Tibial nerve (tissue), 4 donors: ENCODE measurements at places on chromosomes 3 and 15. TPM values are rescaled to one million over a fixed set of nuclear protein-coding genes. Genes with fewer than 3 reads are reported as not detected.
A peak's percentile ranks its signal among the peaks of the same experiment; 100 is the strongest.

DNA sequence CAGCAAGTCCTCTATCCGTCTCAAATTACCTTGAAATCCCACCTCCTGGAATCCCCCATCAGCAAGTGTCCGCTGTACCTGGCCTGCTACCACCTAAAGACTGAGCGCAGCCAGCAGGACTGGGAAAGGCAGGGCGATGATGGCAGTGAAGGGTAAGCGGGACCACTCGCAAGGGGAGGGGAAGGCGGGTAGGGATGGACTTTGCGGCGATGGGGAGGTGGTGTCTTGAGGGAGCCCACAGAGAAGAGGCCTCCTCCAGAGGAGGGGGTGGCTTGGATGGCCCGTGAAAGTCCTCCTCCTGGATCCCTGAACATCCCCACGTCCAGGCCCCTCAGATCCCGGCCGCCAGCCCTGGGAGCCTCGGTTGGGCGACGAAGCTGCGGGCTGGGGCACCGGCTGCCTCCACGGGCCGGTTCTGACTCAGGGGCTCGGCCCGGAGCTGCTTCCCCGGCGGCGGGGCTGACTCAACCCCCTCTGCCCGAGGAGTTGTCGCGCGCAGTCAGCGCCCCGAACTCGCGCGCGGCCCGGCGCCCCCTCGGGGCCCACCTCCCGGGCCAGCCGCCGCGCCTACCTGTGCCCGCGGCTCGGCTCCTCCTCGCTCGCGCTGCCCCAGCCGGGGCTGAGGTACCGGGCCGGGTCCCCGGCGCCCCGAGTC, 512 bp downstream of the LARP6 start:
- H3K27me3 ChIP-seq, result no peaks in the 10 kb centered on the region
- H3K4me3 ChIP-seq, result peak overlapping the region; percentile 62
- no peaks in the 10 kb centered on the region for H3K4me1 ChIP-seq
- H3K27ac ChIP-seq, result peak overlapping the region; percentile 76
- peak; percentile 29 for DNase-seq

DNA sequence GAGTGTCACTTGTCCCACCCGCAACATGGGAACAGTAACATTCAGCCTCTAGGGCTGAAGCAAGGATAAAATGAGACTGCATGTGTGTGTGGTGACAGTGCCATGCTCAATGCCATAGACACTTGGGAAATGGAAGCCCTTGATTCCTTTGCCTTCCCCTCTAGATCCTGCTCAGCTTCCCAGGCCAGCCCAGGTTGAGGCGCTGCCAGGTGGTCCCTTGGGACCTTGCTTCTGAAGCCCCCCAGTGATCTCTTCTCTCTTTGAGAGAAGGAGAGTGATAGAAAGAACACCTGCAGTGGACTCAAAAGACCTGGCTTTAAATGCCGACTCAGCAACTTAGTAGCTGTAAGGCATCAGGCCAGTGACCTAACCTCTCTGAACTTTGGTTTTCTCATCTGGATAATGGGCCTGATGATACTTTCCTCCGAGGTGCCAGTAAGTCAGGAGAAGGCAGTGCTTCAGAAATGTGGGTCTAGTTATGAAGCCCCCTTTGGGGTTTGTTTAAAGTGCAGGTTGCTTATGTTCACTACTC, 144.5 kb downstream of the RPLP1 start:
- no peak overlapping the region for H3K4me3 ChIP-seq
- H3K36me3 ChIP-seq, result no peaks in the 10 kb centered on the region
- DNase-seq, result no peak
- no peak overlapping the region for H3K27ac ChIP-seq
- H3K27me3 ChIP-seq, result no peaks in the 10 kb centered on the region

DNA sequence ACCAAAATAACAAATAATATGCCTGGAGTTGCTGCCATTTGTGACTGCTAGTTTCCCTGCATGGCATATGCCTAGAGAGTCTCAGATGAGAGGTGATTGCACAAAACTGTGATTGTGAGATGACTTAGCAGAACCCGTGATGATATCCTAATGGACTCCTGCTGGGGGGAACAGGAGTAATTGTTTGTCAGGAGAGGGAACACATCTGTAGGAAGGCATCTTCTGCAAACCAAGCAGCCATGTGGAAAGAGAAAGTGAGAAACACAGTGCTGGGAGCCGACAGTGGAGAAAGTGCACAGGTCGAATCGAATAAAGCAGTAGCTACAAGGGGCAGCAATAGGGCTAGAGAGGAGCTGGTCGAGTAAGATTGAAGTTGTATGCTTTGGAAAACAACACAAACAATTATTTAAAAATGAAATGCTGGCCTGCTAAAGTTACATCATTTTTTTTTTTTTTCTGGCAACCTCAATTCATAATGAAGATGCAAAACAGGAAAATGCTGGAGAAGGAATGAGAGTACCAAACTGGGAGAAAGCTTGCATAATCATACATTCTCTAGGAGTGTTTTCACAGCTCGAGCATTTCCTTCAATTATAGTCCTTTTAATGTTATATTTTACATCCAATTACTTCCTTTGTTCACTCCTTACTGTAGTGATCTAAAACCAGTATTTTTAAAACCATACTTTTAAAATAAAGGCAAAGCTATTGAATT, 494.2 kb upstream of the AGTR1 start:
- no peak overlapping the region for H3K27ac ChIP-seq
- no peaks in the 10 kb centered on the region for H3K36me3 ChIP-seq
- no peak overlapping the region for H3K4me3 ChIP-seq
- no peaks in the 10 kb centered on the region for H3K27me3 ChIP-seq

GRCh38 chr3:43759297-43759782, 68.6 kb downstream of the ABHD5 start:
- peaks cover 13% of the 10 kb centered on the region for H3K4me1 ChIP-seq
- no peak overlapping the region for H3K27ac ChIP-seq
- no peaks in the 10 kb centered on the region for H3K27me3 ChIP-seq
- H3K4me3 ChIP-seq, result no peak overlapping the region
- H3K36me3 ChIP-seq, result no peaks in the 10 kb centered on the region
- no peak for DNase-seq

DNA sequence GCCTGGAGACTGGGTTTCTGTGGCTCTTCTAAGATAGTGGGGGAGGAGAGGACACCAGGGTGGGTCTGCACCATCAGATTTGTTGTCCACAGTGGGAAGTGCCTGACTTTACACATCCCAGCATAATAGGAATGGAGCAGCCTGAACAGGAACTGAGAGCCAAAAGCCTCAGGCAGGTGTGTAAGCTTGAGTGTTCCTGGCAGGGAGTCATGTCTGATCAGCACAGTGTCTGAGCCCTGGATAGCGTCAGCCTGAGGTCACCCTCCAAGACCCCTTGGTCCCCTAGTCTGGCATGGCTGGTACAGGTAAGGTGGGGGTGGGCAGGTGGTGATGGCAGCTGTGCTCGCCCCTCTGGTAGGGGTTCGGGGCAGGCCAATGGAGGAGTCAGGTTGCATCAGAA, 20.2 kb downstream of the INSYN1 start:
- H3K4me1 ChIP-seq, result no peaks in the 10 kb centered on the region
- no peak overlapping the region for H3K4me3 ChIP-seq
- DNase-seq, result no peak
- H3K27me3 ChIP-seq, result no peaks in the 10 kb centered on the region

GRCh38 chr3:179713643-179714090, 60.8 kb downstream of the USP13 start:
- H3K36me3 ChIP-seq, result no peaks in the 10 kb centered on the region
- H3K4me3 ChIP-seq, result no peak overlapping the region
- peaks cover 7% of the 10 kb centered on the region for H3K4me1 ChIP-seq
- no peaks in the 10 kb centered on the region for H3K27me3 ChIP-seq

DNA sequence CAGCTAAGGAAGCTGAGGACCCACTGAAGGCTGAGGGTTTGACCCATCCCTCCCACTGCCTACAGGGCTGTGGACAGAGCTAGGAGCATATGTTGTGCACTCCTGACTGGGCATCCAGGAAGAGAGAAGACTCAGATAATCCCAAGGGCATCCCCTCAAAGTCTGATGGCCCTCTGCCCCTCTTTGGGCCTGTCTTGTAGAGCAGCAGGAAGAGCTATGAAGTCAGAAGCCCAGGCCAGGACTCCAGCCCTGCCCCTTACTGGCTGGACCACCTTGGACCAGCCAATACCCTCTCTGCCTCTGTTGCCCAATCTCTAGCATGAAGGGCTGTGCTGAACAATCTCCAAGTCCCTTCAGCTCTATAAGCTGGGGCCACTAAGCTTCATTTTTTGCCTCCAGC, 210.8 kb downstream of the RPLP1 start:
- no peak for DNase-seq
- no peak overlapping the region for H3K27ac ChIP-seq
- H3K27me3 ChIP-seq, result no peaks in the 10 kb centered on the region
- H3K4me3 ChIP-seq, result no peak overlapping the region
- no peaks in the 10 kb centered on the region for H3K36me3 ChIP-seq

GRCh38 chr3:62817678-62818077, 57.5 kb downstream of the CADPS start:
- H3K4me3 ChIP-seq, result no peak overlapping the region
- no peaks in the 10 kb centered on the region for H3K27me3 ChIP-seq
- no peak for DNase-seq
- H3K36me3 ChIP-seq, result no peaks in the 10 kb centered on the region
- no peak overlapping the region for H3K27ac ChIP-seq
- no peaks in the 10 kb centered on the region for H3K4me1 ChIP-seq

- no peaks in the 10 kb centered on the region for H3K4me1 ChIP-seq
- H3K27me3 ChIP-seq, result no peaks in the 10 kb centered on the region
- DNase-seq, result no peak
- no peak overlapping the region for H3K27ac ChIP-seq
Observed at GRCh38 chr3:58691997-58692396, 25.4 kb upstream of the FAM3D start.

DNA sequence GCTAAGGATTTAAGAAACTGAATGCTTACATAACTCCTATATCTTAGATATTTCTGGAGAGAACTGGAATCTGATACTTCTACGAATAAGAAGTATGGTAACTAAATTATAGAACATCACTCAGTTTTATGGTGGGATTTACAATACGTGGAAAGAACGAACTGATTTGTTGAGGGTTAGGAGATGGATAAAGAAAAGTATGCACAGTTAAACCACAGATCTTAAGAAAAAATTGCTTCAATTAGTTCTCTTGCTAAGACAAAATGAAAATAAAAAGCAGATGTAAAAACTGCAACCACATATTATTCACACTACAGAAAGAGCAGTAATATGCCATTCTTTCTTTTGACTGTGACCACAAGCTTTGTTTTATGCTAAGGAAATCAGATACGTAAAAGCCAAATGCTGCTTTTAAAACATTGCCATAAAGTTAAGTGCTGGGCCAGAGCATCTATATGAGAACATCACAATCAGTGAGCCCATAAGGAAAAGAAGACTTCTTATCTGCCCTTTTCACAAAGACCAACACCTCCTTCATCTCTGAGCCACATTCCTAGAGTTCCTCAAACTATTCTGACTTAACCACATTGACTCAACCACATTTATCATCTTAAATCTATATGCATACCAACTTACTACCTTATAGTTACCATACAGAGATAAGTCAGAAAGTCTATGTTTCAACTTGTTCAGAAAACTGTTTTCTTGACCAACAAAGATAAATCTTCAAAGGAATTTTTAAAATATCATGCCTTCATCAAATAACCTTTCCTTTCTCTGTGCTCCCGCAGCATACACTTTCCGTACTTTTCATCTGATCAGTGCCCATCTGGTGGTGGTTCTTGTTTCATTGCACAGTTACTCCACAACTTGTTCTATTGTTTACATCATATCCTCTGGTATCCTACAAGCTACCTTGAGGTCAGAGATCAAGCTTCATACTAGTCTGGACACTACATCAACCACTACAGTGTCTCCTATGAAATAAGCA, 61.7 kb downstream of the FSIP1 start:
- no peaks in the 10 kb centered on the region for H3K4me1 ChIP-seq
- H3K36me3 ChIP-seq, result no peaks in the 10 kb centered on the region
- no peak for DNase-seq

- no peaks in the 10 kb centered on the region for H3K36me3 ChIP-seq
- no peak for DNase-seq
- no peaks in the 10 kb centered on the region for H3K4me1 ChIP-seq
- no peaks in the 10 kb centered on the region for H3K27me3 ChIP-seq
- no peak overlapping the region for H3K4me3 ChIP-seq
Observed at GRCh38 chr3:33993631-33994030, 195.2 kb downstream of the PDCD6IP start.

DNA sequence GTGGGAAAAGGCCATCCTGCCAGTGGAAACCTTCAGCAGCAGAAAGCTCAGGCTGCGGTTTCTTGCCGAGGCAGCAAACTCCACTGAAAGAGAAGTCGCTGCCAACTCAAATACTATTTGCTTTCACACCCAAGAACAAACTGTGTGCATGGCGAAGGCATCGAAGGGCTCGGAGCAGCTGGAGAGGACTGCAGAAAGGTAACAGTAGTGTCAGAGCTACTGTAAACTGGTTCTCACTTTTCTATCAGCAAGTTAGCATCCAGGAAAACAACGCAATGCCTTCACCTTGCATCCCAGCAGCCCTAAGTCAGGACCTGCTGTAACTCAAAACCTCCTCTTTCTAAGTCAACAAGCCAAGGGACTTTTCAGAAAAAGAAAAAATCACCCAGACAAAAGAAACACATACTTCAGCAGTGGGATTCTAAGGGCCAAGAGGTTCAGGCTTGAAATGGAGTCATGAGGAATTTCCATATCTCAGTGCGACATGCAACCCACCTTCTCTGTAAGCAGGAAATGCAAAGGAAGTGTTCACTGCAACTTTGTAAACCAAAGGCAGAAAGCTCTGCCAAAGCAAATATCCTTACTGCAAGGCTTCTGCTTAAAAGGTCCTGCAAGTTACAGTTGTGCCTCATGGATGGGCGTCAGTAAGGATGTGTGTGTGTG, 193.5 kb downstream of the FOXP1 start:
- H3K4me3 ChIP-seq, result peak overlapping the region; percentile 8
- H3K27ac ChIP-seq, result no peak overlapping the region
- H3K4me1 ChIP-seq, result peaks cover 49% of the 10 kb centered on the region
- no peaks in the 10 kb centered on the region for H3K36me3 ChIP-seq
- H3K27me3 ChIP-seq, result no peaks in the 10 kb centered on the region

DNA sequence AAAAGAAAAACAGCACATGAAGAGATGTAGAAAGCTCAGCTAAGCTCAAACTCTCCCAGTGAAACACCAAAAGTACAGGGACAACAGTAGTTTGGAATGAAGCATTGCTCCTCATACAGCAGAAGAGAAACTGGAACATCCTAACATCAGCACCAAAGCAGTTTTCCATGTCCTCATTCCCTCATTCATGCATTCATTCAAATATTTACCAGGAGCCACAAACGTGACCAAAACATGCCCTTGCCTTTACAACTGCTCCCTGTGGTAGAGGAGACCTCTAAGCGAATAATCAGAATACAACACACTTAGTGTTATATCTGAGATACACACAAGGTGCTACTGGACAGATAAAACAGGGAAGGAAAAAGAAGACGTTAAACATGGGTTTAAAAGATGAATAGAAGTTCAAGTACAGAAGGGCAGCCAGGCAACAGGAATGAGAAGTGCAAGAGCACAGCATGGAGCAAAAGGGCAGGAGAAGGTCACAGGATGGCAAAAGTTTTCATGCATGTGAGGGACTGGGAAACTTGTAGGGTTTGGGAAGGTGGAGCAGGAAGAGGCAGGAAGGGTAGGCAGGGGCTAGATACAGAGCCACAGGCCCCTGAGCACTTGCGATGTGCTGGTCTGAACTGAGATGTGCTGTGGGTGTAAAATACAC, 58.5 kb upstream of the LMCD1 start:
- DNase-seq, result no peak
- no peaks in the 10 kb centered on the region for H3K36me3 ChIP-seq
- H3K4me3 ChIP-seq, result no peak overlapping the region
- H3K4me1 ChIP-seq, result peaks cover 13% of the 10 kb centered on the region

ADAMTSL3 gene
- total RNA-seq, result 16.2 TPM

IFT57 gene
- total RNA-seq, result 97.1 TPM

MESP2 gene
- not detected for total RNA-seq
